ENCODE measurements at places on chromosomes 6 and 20.
A peak's percentile ranks its signal among the peaks of the same experiment; 100 is the strongest.

GRCh38 chr6:7846966-7847818 is 63.4 kb downstream of the TXNDC5 start:
- DNase-seq = peak; percentile 54

DNA sequence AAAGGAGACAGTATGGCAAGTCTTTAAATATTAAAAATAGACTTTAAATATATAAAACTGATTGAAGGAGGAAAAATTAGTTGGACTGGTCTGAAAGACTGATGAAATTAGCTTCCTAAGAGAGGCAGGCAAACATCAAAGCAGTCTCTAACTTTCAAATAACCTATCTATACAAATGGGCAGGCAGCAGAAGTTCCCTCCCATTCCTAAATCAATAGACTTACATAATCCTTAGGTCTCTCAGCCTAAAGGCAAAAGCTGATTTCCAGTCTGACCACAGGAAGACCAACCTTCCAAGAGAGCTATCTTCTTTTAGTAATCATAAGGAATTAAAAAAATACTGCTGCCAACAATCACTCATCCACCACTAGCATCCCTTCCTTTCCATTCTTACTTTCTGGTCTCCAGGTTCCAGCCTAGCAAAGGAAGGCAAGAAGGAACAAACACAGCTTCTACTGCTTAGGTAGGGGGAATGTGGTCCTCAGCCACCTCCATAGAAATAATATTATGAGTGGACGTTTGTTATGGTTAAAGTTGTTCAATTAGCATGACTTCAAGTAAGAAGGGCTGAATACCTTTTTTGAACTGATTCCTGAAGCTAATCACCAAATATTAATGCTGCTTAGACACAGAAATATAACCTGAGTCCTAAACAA is 44.1 kb downstream of the SESN1 start:
- no peak for DNase-seq

- no peak for DNase-seq
Measured at GRCh38 chr6:29509239-29509638, 21.5 kb upstream of the MAS1L start.

DNA sequence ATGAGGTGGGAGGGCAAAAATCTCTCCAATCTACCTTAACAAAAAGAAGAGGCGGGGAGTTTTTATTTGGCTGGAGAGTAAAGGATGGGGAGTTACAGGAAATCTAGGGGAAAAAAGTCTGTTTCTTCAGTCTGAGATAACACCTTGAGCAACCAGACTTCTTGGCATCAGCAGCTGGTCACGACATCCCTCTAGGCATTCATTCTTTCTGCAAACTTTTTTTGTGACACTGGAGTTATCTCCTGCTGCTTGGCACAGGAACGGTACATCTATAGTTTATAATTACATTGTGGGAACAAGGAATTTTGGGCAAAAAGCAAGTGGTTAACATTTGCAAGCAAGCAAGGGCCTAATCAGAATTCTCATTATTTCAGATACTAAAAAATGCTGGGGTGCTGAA is 50.6 kb upstream of the IFNGR1 start:
- no peak for DNase-seq

- DNase-seq = no peak
Measured at GRCh38 chr6:64010010-64010409, 374.4 kb downstream of the PHF3 start.

DNA sequence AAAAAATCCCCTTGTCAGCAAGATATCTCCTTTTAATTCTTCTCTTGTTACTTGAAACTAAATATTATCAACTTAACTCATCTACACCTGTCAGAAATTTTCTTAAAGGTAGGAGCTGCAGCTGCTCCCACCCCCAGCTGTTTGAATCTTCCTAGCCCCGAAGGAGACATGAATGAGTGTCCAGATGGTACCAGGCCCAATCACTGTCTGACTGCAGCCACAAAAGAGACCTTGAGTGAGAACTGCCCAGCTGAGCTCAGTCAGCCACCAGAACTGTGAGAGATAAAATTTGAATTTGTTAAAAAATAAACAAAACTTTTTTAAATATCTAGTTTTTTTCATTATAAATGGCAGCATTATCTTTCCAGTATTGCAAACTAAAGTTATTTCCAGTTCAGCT is 84.7 kb downstream of the PRSS35 start:
- DNase-seq = no peak

DNA sequence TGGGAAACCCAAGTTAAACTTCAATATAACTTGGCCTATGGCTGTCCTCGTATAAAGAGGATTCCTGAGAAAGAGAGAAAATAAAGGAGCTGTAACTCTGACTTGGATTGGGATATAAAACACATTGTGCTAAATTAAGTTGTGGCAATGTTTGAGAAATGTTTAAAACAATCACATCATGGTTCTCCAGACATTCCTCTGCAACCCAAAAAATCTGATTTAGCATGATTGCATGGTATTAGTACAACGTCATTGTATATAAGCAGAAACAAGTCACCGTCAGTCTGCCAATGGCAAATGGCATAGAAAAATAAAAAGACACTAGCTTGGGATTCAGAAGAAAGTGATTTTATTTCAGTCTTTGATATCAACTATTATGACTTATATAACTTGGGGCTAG is 140.2 kb upstream of the FAM83B start:
- DNase-seq = peak; percentile 55

- peak; percentile 59 for DNase-seq
Measured at GRCh38 chr6:157667211-157668008, 155.6 kb upstream of the SNX9 start.

DNA sequence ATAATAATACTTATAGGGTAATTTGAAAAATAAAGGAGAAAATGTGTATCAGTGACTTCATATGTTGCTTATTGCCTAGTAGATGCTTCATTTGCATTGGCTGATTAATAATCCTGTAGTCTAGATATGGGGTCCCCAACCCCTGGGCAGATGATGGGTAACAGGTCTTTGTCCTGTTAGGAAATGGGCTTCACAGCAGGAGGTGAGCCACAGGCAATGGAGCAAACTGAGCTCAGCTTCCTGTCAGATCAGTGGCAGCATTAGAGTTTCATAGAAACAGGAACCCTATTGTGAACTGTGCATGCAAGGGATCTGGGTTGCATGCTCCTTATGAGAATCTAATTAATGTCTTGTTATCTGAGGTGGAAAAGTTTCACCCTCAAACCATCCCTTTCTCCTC is 1049.5 kb upstream of the EPHA7 start:
- no peak for DNase-seq

DNA sequence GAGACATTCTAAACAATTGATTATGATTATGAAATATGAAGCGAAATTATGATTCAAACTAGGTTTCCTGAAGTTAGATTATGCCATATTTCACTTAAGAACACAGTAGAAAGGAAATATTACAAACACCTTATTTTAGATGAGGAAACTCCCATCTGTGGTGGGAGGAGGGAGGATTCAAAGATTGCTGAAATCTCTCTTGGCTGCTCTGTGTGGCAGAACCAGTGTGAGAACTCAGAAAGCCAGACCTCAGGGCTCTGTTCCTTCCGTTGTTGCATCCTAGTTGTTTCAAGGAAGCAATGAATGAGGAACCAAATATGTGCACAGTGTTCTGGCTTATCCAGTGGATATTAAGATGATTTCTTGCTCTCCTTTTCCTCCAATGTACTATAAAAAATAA is 2.1 kb downstream of the TAAR5 start:
- no peak for DNase-seq

- DNase-seq = no peak
Measured at GRCh38 chr20:48042628-48043027, 257.3 kb upstream of the SULF2 start.

- DNase-seq = no peak
Measured at GRCh38 chr6:22372922-22373321, 76.1 kb upstream of the PRL start.

- peak; percentile 27 for DNase-seq
Measured at GRCh38 chr6:149440735-149441671, 40.9 kb downstream of the SUMO4 start.

GRCh38 chr6:163327921-163328320 is 86.6 kb upstream of the QKI start:
- peak; percentile 75 for DNase-seq

DNA sequence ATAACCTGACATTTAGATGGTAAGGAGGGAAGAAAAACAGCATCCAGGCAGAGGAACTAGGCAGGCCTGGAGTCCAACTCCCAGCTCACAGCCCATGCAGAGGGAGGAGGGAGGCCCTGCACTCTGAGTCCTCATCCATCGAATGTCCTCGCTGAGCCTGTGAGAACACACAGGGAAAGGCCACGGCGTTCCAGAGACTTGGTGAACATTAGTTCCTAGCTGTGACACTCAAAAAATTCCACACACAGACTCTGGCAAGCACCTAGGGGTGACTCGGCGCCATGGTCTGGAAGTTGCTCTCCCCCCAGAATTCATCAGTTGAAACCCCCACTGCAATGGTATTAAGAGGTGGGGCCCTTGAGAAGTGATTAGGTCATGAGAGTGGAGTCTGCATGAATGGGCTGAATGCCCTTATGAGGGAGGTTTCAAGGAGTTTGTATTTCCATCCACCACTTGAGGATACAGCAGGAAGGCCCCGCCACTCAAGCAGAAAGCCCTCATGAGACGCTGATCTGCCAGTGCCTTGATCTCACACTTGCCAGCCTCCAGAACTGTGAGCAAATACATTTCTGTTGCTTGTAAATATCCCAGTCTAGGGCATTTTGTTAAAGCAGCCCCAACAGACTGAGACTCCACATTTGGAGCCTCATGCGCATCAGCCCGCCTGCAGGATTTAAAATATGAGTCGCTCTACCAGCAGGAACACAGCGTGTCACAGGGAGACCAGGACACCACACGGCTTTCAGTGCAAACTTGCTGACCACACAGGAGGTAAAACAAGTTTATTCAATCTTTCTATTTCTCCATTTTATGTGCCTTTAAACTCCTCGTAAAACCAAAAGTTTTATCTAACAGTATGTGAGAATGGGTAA is 73.9 kb downstream of the WDR27 start:
- DNase-seq = no peak

DNA sequence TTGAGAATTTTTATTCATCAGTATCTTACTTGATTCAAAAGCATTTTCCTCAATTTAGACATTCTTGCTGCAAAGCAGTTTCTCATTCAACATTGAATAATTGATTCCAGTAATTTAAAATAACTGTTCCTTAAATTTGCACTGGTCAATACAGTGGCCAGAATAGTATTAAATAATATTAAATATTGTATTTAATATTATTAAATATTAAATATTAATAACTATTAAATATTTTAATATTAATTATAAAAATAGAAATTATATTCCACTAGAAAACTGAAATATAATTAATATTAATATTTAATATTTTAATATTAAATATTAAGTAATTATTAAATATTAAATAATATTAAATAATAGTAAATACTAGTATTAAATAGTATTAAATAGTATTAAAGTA is 758.8 kb downstream of the EYS start:
- no peak for DNase-seq

DNA sequence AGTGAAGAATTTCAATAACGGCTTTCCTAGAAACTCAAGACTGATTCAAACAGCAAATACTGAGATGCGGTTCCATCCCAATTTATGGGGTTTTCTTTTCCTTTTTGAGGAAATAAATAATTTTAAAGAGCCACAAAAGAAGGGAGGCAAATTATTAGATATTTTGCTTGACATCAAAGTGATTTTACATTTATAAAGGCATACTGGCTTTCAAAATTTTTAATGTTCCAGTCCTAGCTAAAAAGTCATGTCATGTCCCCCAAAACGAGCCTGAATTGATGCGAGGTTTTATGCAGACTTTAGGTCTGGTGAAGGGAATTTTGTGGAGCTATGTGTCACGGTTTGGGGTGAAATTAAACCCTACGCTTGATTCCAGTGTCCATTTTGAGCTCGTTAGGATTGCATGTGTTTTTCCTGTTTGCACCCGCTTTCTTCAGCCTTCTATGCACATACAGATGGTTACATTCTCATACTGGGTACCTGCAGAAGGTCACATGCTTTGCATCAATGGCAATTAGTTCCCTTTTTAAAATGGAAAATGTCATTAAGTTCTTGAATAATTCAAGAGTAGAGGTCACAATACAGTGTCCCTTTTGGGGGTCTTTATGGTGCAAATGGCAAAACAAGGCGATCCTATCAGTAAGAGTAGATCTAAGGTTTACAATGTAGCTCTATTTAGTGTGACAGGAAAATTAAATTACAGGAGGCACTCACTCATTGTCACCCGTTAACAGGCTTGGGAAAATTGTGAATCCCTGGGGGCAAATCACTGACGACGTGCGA is 17.3 kb downstream of the FOXA2 start:
- DNase-seq = no peak

DNA sequence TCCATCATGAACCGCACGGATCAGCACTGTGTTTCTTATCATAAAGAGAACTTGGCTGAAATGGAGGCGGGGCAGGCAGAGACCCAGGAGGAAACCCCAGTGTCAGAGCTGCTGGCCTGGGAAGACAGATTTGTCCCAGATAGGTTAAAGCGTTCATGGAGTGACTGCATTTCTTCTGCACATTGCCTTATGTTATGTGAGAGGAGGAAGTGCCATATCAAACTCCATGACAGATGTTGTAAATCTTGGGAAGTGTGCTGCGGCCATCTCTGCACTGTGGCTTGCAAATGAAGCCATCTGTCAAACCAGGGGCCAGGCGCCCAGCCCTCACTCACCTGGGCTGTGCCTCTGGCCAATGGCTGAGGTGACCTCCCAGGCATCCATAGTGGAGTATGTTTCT is 163.0 kb downstream of the SLC24A3 start:
- DNase-seq = no peak
